ENCODE measurements at places on chromosomes 13 and 19.

DNA sequence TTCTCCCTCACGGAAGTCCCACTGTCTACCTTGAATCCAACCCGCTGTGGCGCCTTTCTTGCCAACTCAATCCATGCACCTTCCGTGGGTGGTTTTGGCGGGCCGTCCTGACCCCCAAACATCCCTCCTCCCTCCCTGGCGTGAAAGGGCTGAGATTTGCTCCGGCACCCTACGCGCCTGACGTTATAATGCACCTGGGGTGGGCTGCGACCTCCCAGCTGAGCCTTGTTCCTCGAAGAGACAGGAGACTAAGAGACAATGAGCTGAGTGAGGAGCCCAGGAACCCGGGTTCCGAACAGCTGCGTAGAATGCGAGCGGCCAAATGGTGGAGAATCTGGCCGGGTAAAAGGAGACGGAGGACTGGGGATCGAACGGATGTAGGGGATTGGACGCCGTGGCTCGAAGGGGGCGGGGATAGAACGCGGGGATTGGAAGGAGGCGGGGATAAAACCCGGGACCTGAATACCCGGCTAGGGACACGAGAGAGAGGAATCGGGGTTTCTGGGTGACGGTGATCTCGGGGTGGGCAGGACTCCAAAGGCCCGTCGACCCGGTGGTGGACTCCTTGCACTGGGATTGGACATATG, at the start of gene CPT1C:
TSS of gene CPT1C (plus strand) at position 461 of the 587 bp plus-strand sequence. CDS start 1,137 bp downstream, outside the sequence.
- DNase-seq, result peak; percentile 94

- no peak for DNase-seq
These were observed 165.2 kb downstream of the KDM4B start for GRCh38 chr19:5133986-5134595.

- DNase-seq, result no peak
These were observed 68.4 kb upstream of the ANKRD10 start for GRCh38 chr13:110983241-110983640.

- no peak for DNase-seq
These were observed 124.5 kb downstream of the KDM4B start for GRCh38 chr19:5093297-5093928.

DNA sequence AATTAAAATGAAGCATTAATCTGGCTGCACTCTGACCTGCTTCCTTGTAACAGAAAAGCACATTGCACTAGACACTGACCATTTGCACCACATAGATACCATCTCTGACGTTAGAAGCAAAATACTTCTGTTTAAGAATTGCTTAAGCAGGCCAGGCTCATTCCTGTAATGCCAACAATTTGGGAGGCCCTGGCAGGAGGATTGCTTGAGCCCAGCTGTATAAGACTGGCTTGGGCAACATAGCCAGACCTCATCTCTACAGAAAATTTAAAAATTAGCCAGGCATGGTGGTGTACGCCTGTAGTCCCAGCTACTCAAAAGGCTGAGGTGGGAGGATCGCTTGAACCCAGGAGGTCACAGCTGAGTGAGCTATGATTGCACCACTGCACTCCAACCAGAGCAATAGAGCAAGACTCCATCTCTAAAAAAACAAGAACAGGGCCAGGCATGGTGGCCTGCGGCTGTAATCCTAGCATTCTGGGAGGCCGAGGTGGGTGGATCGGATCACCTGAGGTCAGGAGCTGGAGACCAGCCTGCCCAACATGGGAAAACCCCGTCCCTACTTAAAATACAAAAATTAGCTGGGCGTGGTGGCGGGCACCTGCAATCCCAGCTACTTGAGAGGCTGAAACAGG, 7.0 kb upstream of the TLE6 start:
- DNase-seq, result no peak

DNA sequence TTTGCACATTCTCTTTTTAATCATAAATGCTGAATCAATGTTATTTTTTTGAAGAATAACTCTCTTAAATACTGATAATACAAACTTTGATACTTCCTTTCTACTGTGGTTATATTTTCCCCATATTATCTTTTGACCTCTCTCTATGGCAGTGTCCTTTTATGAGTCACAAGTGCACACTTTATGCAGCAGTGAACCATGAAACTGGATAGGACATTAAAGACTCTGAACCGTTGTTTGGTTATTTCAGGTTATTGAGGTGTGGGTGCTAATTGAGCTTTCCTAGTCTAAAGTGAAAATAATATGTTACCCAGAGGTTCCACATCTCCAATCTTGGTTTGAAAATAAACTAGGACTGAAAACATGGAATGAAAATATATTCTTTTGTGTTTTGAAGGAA, 71.4 kb downstream of the DGKH start:
- DNase-seq, result no peak

DNA sequence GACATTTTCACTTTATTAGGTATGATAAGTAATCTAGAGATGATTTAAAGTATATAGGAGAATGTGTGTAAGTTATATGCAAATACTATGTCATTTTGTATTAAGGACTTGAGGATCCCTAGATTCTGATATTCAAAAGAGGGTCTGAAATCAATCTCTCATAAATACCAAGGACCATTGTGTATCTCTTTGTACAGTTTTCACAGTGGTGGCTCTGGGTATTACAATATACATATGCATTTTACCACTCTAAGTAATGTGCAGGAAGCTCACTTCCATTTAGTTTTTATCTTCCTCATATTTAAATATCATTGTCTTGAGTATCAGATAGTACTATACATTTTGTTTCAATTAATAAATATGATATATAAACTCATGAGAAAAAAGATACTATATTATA, 862.6 kb upstream of the PCDH20 start:
- no peak for DNase-seq

DNA sequence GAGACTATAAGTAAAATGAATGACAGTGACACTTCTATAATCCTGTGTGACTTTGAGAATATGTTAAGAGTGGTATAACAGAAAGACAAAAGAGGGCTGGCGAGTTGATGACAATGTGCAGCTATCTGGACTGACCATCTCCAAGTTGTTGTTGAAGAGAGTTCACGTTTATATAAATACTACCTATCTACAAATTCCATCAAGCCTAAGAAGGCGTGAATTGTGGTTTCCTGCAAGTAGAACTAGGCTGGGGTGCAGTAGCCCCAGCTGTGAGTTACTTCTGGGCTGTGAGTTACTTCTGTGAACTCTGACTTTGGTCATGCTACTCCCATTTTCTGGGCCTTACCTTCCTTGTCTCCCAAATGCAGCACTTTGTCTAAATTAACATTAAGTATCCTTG, 561.0 kb downstream of the TBC1D4 start:
- DNase-seq, result no peak

- DNase-seq, result no peak
These were observed 117.2 kb downstream of the MIPEP start for GRCh38 chr13:23771956-23772355.

- no peak for DNase-seq
These were observed 2.5 kb downstream of the ZNF324 start for GRCh38 chr19:58469241-58470013.

DNA sequence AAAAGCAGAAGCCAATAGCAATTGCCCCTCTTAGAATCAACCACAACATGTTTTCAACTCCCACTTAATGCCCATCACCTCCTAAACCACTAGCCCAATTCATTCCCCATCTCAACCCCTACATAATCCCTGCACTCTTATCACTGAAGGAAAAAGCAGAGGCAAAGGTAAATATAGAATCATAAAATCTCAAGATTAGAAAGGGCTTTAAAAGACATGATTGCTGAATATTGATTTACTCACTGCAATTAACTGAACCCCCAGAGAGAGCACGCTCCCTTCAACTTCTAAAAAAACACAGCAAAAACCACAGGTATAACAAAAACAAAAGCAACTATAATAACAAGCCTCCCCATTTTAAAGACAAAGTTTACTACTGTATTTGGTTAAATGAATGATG, 15.1 kb upstream of the POU4F1 start:
- no peak for DNase-seq

GRCh38 chr13:35836446-35836845, 294.7 kb downstream of the DCLK1 start:
- DNase-seq, result no peak

DNA sequence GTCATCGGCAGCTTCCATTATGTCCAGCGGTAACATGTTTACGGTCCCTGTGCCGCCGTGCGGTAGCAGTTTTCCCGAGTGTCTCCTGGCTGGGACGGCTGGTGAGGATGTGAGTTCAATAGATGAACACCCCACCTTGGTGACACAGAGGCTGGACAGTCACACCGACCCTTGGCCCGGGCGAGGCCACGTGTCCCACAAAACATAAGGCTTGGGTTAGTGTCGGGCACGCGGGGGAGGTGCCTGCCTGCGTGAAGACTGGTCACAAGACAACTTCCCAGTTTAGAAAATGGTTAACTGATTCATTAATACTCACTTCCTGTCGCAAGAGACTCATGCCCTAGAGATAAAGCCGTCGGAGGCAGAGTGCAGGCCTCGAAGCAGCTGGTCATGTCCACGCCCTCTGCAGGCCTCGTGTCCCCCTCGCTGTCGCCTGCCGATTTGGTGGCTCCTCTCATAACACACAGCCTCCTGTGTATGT, 17.2 kb downstream of the RASA3 start:
- DNase-seq, result no peak

- DNase-seq, result peak; percentile 83
These were observed at the start of gene USE1 for GRCh38 chr19:17215127-17215971. Gene USE1, plus strand, starts transcription at chr19:17215357. Its CDS starts 49 bp downstream, at chr19:17215406.

- no peak for DNase-seq
These were observed 484.5 kb downstream of the COG6 start for GRCh38 chr13:40139896-40140520.

- DNase-seq, result no peak
These were observed 124.4 kb downstream of the RNF17 start for GRCh38 chr13:24888291-24888931.

DNA sequence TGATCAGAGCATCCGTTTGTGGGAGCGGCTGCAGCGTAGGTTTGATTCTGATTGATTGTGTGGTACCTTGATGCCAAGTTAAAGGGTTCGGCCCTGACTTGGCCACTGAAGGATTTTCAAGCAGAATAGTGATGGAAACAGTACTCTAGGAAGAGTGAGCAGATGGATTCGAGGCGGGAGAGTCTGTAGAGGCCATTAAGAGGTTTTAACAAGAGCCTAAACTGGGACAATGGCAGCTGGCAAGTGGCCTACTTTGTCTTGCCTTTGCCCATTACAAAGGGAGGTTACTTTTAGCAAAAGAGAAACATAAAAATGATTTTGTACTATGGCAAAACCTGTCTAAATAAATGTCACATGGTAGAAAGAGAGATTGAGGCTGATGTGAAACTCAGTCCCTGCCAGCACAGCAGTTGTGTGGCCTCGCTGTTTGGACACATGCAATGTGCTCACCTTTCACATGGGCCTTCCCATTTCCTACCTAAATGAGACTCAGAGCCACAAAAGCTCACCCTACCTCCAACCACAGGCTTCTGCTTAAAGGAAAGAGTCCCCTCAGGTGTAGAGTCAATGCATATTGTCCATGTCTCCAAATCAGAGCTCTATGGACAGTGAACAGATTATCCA, 62.4 kb upstream of the RAP2A start:
- no peak for DNase-seq

DNA sequence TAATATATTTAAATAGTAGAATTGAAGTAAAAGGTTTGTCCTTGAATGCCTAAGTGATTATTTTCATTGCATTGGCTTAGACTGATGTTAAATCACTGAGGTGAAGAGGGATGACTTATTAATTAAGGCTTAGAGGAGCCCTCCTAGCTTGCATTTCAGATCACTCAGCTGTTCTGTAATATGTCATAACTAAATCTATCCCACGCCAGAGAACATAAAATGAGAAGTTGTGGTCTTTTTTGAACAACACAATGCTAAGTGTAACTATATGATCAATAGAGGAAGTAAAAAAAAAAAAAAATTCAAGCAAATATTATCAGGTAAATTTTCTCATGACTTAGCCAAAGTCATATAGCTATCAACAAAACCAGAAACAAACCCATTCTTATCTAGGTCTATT, 752.2 kb downstream of the GPC5 start:
- no peak for DNase-seq

- no peak for DNase-seq
These were observed 133.5 kb upstream of the MIR17HG start for GRCh38 chr13:91214031-91214430.

- no peak for DNase-seq
These were observed 30.4 kb upstream of the FARP1 start for GRCh38 chr13:98112456-98112855.

All from NCI-H1694 (cell line).